ENCODE measurements at places on chromosomes 13 and 19.

- DNase-seq: peak; percentile 56
Observed at GRCh38 chr19:1651568-1652291, 685 bp downstream of the TCF3 start.

- no peak for DNase-seq
Observed at GRCh38 chr13:19836472-19836871, 27.0 kb downstream of the ZMYM5 start.

DNA sequence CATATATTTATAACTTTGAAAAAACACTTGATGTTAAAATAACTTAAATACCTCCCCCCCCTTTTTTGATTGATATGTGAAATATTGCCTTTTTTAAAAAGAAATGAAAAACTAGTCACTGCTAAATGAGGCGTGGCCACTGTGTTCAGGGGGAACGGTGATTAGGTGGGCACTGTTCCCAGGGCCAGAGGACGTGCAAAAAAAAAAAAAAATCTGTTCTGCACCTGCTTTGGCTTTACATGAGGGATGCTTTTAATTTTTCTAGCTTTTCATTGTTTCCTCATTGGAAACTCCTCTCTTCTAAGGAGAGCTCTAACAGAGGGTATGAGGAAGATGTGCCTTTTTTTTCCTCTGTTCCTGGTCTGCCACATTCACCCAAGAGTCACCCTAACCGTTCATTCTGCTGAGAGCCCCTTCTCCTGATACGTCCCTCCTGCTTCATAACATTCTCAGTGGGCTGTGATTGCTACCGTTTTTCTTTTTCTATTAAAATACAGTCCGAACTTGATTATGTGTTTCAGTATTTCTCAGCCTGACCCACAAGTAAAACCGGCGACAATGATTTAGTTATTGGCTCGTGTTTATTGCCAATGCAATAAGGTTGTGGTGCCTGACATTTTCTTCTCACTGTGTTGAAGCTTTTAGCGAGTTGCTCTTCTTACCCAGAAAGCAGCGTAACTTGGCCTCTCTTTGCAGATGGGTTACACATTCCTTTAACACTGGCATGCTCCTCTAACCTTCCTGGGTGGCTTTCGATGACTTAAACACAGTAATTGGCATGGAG lies 64.8 kb upstream of the ZNF536 start:
- DNase-seq: no peak

DNA sequence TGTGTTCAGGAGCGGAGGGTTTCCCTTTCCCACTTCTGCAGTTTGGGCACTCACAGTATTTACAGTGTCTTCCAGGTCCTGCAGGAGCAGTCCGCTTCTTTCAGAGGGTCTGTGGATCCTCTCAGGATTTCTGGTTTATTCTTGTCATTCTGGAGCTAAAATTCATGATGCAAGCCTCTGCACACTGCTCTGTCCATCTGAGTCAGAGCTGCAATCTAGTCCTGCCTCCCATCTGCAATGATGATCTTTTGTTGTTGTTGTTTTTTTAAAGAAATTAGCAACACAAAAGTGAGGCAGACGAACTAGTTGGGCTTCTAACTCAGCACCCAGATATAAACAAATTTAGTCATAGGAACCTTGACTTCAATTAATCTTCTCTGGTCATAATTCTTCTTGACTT lies 86.5 kb downstream of the DLEU7 start:
- DNase-seq: no peak

- peak; percentile 64 for DNase-seq
Observed at GRCh38 chr13:87671031-87671752, at the start of gene SLITRK5. TSS of gene SLITRK5 (plus strand) at chr13:87671371. CDS start at chr13:87675389, 4,018 bp downstream.

Data from naive thymus-derived CD8-positive, alpha-beta T cell (primary cell).